CD4-positive, alpha-beta T cell treated with Interleukin-6 at 100 ng/mL for 8 hours (primary cell): ENCODE measurements at places on chromosomes 6 and 20.

GRCh38 chr6:50699051-50699775 is 14.1 kb upstream of the TFAP2D start:
- no peak for DNase-seq

- DNase-seq, result no peak
Measured at GRCh38 chr20:61220626-61221325, 31.3 kb upstream of the CDH4 start.

DNA sequence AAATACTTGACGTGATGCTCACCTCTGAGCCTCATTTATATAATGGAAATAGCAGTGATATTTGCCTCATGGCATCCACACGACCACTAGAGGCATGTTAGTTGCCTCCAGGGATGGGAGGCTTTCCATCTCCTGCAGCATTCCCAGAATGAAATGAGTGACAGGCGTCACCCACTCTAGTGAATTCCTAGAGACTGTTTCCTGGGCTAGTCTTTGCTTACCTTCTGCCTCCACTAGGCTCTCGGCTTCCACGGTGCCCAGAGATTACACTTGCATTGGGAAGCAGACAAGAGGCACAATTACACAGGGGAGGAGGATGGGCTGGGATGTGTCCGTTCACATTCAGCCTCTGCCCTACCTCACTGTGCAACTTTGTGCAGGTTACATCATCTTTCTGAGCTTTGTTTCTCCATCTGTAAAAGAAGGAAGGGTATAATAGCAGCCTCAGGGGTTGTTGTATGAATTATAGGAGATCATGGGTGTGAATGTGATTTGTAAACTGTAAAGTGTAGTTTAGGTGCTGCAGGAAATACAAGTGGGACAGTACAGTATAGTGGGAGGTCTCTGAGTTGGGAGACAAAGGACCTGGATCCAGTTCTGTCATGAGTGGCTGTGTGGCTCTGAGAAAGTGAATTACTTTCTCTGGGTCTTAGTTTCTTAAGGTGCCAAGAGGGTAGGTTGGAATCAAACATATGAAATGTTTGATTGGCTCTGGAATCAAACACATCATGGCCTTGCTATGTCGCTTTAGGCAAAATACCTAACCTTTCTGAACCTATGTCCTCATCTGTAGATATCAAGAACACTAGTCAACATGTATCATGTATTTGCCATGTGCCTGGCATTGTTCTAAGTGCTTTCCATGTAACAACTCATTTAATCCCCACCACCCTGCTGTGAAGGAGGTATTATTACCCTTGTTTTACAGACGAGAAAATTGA is 3.6 kb upstream of the VSTM2L start:
- DNase-seq, result no peak

DNA sequence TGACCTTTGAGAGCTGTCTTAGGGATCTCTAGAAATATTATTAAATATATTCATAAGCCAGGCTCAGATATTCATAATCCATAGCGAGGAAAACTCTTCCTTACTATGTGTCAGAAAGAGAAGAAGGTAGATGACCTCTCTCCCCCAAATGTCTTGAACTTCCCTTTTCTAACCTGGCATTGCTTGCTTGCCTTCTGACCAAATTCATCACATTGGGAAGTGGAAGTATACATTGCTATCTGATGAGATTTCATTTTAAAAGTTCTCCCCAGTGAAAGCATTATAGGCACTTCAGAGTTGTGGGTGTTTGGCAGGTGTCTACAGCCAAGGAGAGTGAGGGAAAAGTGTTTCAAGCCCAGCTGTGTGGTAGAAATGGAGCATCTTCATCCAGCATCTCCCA is 197.3 kb downstream of the ZFAND3 start:
- no peak for DNase-seq

DNA sequence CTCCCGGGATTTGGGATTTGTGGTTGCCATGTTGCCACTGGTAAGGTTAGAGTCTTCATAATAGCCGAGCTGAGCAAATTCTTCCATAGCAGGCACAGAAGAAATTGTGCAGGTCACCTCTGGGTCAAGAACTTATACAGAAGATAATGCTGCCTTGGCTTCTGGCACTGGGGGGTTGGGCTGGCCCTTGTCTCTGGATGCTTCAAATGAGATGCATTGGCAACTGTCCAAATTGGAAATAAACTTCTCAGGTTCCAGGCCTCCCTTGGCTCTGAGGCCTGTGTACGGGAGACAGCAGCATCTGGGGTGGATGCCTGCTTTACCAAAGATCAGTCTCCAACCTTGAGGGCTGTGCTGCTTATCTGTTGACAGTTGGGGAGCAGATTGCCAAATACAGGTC is 26.2 kb downstream of the MYO6 start:
- DNase-seq, result no peak

GRCh38 chr6:11200356-11200755 is 32.1 kb downstream of the NEDD9 start:
- DNase-seq, result no peak

DNA sequence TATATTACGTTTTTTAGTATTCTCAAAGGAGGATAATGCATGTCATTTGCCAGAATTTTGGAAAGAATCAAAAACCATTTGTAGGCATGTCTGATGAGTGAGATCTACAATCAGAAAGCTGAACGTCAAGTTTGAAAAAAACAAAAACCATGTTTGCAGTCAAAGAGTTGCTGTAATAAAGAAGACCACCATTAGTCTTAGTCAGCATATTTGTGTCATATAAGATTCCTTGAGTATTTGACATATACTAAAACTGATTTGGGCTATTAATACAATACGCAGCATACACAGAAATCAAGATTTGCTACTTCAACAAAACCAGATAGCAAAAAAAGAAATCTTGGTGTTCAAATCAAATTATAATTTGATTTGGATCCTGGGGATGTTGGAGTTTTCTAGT is 247.5 kb downstream of the SAMD5 start:
- DNase-seq, result no peak

DNA sequence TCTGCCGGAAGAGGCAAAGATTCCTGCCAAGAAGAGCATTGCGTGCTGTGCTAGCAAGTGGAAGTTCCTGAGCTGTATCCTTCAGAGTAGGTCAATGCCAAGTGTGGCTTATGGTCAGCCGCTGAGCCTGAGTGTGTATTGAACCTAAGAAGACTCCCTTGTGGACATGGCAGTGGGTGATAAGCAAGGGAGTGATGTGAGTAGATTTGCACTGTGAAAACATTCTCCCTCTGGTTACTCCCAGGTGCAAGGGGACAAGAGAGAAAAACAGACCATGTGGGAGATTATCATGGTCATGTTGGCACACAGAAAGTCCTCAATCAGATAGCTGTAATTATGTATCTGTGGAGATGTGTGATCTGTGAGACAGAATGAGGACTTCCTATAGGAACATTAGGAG is 6.1 kb upstream of the TMEM74B start:
- no peak for DNase-seq

DNA sequence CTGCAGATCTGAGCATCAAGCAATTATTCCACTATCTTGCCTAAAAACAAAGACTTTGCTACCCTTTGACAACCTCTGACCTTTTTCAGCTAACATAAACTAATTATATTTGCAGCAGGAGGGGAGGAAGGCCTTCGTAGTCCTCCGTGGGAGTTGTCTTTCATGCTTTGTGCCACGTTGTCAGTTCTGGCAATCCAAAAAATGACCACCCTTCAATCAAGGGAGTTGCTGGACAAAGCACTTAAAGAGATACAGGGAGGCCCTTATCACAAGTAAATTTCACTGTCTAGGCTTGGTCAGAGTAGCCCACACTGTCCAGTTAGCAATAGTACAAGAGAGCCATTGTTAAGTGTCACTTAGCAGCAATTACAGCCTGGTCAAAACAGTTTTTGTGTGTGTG is 578.9 kb downstream of the HAO1 start:
- DNase-seq, result no peak

GRCh38 chr6:72894091-72894490 is 272.2 kb downstream of the KCNQ5 start:
- DNase-seq, result no peak

GRCh38 chr20:50034567-50035180 is 51.9 kb downstream of the SNAI1 start:
- no peak for DNase-seq

DNA sequence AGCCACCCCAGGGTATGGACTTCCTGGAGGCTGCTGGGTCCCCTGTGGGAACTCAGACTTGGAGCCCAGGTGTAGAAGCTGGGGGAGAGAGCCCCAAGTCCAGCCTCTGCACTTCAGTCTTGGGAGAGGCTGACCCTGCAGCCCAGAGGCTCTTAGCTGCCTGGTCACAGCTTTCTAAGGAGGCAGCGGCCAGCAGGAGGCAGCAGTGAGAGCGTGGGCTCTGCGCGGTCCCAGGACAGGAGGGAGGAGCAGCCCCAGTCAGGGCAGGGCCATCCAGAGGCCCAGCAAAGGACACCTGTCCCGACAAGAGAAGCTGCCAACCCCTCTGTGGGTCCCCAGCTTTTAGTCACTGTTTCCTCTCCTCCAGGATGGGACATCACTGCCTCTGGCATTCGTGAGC is 9.4 kb downstream of the TREML2 start:
- DNase-seq, result peak; percentile 13

DNA sequence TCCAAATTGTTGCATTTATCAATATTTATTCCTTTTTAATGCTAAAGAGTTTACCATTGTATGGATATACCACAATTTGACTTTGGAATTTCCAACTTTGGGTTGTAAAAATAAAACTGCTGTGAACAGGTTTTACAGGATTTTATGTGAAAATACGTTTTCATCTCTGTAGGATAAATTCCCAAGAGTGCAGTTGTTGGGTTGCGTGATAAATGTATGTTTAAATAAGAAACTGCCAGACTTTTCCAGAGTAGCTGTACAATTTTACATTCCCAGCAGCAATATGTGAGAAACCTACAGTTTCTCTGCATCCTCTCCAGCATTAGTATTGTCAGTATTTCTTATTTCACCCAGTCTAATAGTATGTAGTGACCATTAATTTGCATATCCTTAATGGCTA is 12.6 kb downstream of the TAB2 start:
- no peak for DNase-seq

DNA sequence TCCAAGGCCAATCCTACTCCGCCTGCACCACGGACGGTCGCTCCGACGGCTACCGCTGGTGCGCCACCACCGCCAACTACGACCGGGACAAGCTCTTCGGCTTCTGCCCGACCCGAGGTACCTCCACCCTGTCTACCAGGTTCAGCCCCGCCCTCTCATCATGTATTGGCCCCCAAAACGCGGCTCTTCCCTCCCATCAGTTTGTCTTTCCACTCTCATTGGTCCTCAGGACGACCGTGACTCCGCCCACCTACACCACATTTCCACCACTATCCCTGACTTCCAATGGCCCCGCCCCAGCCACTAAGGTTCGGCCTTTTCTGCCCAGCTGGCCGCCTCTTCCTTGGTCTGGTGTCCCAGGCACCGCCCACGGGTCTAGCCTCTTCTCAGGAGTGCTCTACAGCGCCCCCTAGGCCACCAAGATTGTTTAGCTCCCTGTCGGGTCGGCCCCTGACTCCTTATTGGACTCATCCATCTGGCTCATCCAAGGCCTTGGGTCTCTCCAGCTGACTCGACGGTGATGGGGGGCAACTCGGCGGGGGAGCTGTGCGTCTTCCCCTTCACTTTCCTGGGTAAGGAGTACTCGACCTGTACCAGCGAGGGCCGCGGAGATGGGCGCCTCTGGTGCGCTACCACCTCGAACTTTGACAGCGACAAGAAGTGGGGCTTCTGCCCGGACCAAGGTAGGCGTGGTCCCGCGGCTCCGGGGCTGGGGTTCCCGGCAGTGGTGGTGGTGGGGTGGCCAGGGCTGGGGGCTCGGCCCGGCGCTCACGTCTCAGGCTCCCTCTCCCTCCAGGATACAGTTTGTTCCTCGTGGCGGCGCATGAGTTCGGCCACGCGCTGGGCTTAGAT is 3.1 kb downstream of the MMP9 start:
- DNase-seq, result no peak

GRCh38 chr20:61340157-61340556 is 88.1 kb downstream of the CDH4 start:
- no peak for DNase-seq
